GM12878 (cell line): ENCODE measurements at places on chromosomes 7 and 10. TPM values are rescaled to one million over a fixed set of nuclear protein-coding genes. Genes with fewer than 3 reads are reported as not detected.

FAM25A gene
- not detected in 2 replicates for total RNA-seq

- H3K27ac ChIP-seq: no peak overlapping the region
- no peaks in the 10 kb centered on the region for H3K27me3 ChIP-seq
- H3K36me3 ChIP-seq: peaks cover 23% of the 10 kb centered on the region
- DNase-seq: no peak
- no peak overlapping the region for H3K4me3 ChIP-seq
Measured at GRCh38 chr7:45073786-45074527, 14.8 kb downstream of the NACAD start.

DNA sequence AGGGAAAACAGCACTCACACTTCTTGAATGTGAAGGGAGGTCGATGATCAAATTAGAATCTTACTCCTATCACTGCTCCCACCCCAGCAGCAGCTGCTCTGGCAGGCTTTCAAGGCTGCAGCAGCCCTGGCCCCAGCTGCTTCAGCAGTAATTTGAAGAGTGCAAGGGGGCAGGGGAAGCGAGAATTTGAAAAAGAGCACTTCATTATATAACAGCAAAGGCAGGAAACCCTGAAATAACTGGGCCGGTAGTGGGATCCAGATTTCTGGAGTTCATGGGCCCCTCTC lies 44.9 kb downstream of the MYPN start:
- no peak overlapping the region for H3K4me3 ChIP-seq
- H3K27me3 ChIP-seq: no peaks in the 10 kb centered on the region
- no peak overlapping the region for H3K27ac ChIP-seq
- no peak for DNase-seq

DNA sequence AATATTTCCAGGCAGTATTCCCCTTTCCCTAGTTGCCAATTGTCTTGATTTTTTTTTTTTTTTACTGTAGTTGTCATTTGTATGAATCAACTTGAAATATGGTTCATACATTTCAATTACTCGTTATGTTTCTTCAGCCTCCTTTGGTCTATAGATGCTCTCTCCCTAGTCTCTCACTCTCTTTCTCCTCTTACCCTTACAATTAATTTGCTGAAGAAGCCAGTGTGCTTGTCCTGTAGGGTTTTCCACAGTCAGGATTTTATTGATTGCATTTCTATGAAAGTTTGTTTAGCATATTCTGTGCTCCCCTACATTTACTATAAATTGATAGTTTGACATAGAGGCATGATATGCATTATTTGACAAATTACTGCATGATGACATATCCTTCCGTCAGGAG lies 112.0 kb upstream of the PRKCQ start:
- no peaks in the 10 kb centered on the region for H3K4me1 ChIP-seq
- H3K36me3 ChIP-seq: no peaks in the 10 kb centered on the region

DNA sequence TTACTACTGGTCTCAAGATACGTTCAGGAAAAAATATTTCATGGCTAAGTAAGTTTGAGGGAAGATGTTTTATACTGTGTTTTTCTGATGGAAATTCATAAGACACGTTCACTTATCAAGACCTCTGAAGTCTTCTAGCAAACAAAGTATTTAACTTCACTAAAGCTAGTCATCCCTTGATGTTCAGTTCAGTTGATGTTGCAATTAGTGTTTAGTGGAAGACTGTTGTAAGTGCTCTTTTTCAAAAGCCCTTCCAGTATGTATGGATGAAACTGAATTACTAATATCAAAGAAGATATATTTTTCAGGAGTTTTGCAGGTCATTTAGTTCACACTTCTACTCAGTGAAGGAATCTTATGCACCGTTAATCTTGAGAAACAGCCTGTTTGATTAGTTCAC lies 25.1 kb downstream of the CUL1 start:
- H3K27me3 ChIP-seq: no peaks in the 10 kb centered on the region
- no peak overlapping the region for H3K4me3 ChIP-seq
- no peaks in the 10 kb centered on the region; the same call in 1 of the 2 replicates for H3K36me3 ChIP-seq
- H3K4me1 ChIP-seq: peaks cover 9% of the 10 kb centered on the region
- no peak overlapping the region for H3K27ac ChIP-seq
- no peak for DNase-seq

GRCh38 chr7:98085674-98086073 lies 21.0 kb upstream of the LMTK2 start:
- H3K4me1 ChIP-seq: no peaks in the 10 kb centered on the region
- no peak overlapping the region for H3K4me3 ChIP-seq
- H3K36me3 ChIP-seq: no peaks in the 10 kb centered on the region
- H3K27me3 ChIP-seq: no peaks in the 10 kb centered on the region
- H3K27ac ChIP-seq: no peak overlapping the region
- no peak for DNase-seq
